ENCODE measurements at places on chromosomes 5 and 9.
A peak's percentile ranks its signal among the peaks of the same experiment; 100 is the strongest.

GRCh38 chr5:175772747-175773533, 98.4 kb upstream of the CPLX2 start:
- no peak for DNase-seq

DNA sequence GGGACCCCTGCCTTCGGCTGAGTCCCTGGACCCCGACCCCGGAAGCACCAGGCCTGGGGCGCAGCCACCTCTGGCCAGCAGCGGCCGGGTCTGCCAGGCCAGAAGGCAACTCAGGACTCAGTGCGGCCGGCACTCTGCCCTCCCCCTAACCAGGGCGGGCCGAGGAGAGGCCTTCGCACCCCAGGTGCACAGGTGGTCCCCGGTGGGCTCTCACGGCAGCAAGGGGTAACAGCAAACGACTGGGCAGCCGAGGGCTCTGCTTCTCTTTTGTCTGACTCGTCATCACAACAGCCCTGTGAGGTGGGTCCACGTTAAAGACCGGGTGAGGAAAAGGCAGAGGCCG, 20.7 kb upstream of the NOTCH1 start:
- DNase-seq, result no peak

DNA sequence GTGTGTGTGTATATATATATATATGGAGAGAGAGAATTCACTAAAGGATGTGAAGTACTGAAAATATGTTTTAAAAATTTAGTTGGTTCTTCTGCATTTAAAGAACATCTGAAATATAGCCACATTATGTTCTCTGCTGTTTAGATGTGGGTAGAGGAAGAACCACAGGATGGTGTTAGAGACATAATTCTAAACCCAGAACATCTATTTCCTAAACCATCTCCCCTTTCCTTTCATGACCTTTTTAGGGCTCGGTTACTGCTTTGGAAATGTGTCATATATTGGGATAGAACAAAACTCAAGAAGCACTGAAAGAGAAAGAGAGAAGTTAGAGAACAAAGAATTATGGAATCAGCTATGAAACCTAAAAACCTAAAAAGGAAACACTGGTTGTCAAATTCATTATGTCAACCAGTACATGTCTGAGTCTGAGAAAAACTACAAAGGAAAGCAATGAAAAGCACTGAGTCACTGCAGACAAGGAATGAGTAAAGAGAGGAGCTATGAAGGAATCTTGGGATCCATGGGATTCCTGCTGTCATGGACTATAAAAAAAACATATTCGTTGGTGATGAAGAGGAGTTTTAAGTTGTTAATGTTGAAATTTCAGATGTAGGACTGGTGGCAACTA, 28.4 kb downstream of the SLC12A2 start:
- no peak for DNase-seq

DNA sequence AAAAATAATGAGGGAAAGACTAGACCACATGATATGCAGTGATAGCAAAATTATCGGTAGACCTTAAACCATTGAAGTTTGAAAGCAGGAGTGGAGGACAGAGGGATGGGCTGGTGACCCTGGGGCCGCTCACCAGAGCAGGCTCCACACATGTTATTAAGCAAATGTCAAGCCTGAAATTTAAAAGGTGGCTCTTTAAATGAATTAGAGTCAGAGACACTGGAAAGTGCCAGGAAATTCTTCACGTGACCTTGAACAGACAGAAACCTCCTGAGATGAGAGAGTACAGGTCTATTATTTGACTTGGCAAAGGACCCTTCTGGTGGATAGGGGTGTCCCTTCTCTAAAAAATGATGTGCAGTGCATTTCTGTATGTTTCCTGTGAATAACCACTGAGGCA, 111.0 kb upstream of the CPEB4 start:
- DNase-seq, result no peak

DNA sequence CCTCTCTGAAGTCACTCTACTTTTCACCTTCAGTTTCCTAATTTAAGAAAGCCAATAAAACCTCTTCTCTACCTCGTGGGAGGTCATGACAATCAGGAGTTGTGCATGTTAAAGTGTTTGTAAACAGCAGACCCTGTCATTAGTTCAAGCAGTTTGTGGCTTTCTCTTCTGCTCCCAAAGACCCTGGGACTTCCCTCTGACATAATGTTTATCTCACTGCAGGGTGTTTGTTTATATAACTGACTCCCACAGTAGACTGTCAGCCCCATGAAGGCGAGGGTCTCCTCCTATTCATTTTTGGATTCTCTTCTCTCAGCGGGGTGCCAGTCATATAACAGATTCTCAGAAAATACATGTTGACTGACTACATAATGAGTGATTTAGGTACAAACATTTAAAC, 360.0 kb upstream of the ZNF462 start:
- DNase-seq, result no peak

- DNase-seq, result peak; percentile 34
Observed at GRCh38 chr5:136424835-136425584, 59.7 kb upstream of the TRPC7 start.

DNA sequence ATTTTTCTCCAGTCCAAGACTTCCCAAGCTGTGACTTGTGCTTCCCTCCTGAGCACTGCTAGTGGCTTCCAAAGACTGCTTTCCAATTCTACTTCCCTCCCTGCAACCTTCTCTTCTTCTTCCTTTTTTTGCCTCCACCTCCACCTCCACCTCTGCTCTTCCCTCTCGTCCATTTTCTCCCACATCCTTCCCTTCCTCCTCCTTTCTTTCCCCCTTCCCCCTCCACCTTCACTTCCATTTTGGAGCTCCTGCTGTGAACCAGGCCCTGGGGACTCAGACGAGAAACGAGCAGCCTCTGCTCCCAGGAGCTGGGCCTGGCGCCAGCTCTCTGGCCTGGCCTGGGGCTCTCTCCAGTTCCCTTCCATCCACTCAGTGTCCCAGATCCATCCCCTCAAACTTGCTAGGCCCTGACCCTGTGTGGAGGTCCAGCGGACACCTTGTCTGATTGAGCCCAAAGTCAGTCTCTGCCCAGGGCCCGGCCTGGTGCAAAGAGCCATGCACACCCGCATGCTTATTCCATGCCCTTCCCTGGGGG, 5.6 kb downstream of the GADD45G start:
- no peak for DNase-seq

DNA sequence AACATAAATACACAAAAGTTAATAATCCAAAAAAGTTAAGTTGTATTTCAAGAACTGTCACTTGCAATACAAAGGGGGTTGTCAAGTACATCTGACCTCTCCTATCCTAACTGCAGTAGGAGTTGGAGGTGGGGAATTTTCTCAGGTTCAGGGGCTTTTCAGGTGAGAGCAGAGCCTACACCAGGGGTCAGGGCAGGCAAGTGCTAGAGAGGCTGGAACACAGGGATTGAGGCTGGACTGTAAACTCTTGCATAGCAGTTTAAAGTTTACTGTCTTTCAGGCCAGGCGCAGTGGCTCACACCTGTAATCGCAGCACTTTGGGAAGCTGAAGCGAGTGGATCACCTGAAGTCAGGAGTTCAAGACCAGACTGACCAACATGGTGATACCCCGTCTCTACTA, 25.4 kb upstream of the RASGRF2 start:
- no peak for DNase-seq

GRCh38 chr5:127876384-127876783, 173.2 kb downstream of the CCDC192 start:
- DNase-seq, result no peak

DNA sequence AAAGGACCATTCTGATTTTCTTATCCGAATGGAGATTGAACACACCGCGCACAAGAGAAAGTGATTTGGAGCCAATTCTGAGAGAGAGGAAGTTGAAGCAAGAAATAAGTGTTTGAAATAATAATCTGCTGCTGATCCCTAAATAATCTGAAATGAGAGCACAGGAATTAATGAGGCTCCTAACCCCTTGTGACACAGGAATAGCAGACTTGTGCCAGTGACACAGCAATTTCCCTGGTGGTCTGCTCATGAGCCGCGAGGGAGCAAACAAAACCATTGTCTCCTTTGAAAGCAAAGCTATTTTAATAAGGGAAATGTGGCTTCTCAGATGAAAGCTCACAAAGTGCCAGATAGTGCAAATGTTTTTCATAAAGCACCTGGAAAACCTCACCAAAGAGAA, 936.1 kb upstream of the WWC1 start:
- DNase-seq, result no peak

GRCh38 chr5:9057406-9058000, 488.4 kb downstream of the SEMA5A start:
- DNase-seq, result no peak

- no peak for DNase-seq
Observed at GRCh38 chr5:54874337-54875021, 110.9 kb downstream of the ESM1 start.

DNA sequence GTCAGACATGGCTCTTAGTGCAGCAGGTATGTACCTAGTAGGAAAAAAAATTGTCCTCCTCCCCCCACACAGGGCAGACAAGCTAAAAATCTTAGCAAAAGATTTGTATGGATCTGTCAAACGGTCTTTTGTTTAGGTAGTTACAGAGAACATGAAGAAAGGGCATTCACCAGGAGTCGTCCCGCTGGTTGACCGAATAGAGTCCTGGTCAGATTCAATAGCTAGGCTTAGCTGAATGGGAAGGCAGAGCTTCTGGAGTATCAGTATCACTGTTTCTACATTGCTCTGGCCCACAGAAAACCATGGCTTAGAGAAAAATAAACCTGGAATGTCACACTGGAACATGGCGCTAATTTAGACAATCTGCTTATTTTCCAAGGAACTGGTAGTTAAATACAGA, 642.3 kb downstream of the PTPRD start:
- DNase-seq, result no peak

- no peak for DNase-seq
Observed at GRCh38 chr5:1316588-1317340, 21.9 kb upstream of the TERT start.

- DNase-seq, result no peak
Observed at GRCh38 chr5:68770551-68770950, 323.3 kb upstream of the SLC30A5 start.

- no peak for DNase-seq
Observed at GRCh38 chr5:105330185-105330584, 1767.6 kb upstream of the NUDT12 start.

DNA sequence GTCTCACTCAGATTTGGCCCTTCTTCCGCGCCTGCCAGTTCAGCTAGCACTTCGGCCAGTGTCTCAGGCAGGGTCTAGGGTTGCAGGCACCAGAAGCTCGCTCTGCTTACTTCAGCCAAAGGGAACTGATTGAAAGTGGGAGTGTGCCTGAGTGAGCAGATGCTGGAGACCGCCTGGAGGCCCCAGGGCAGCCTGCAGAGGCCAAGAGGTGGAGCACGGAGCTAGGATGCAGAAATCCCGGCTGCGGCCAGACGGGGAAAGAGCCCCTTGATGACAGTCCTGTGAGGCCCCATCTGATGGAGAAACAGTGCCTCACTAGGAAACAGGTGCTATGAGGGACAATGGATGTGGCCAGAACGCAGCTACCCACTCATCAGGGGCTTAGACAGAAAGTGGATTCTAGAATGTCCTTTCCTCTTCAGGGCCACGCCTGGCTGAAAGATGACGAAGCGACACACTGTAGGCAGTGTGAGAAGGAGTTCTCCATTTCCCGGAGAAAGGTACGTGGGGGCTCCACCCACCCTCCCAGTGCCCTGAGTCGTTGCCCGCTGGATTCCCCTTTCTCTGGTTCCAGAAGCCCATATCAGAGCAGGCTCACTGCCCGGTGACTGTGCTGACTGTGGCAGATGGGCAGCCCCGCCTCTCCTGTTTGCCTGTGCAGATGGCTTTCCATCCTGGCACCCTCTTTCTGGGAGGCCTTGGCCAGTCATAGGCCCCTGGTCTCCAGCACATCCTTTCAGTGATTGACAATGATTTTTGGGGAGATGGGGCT, 16.1 kb downstream of the HNRNPH1 start:
- DNase-seq, result no peak

DNA sequence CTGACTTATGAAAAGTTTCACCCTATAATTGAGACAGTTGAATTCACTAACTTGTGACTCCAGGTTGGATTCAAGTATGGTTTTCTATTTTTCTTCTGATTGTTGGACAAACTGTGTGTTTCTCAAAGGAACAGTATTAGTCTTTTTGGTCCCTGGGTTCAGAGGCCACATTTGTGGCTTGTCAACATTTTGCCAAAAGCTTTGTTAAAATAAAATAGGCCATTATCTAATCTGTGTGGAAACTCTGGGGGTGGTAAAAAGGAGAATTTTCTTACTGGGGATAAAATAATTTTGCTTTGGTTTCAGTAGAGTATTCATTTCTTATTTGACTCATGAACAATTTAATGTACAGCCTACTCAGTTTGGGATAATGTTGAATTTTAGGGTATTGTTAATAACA, 166.3 kb downstream of the TMEM167A start:
- no peak for DNase-seq

- no peak for DNase-seq
Observed at GRCh38 chr5:92927291-92927778, 653.7 kb downstream of the NR2F1-AS1 start.

- no peak for DNase-seq
Observed at GRCh38 chr9:27499451-27499850, 24.6 kb upstream of the IFNK start.

- no peak for DNase-seq
Observed at GRCh38 chr5:169408171-169408570, 107.2 kb upstream of the SLIT3 start.

DNA sequence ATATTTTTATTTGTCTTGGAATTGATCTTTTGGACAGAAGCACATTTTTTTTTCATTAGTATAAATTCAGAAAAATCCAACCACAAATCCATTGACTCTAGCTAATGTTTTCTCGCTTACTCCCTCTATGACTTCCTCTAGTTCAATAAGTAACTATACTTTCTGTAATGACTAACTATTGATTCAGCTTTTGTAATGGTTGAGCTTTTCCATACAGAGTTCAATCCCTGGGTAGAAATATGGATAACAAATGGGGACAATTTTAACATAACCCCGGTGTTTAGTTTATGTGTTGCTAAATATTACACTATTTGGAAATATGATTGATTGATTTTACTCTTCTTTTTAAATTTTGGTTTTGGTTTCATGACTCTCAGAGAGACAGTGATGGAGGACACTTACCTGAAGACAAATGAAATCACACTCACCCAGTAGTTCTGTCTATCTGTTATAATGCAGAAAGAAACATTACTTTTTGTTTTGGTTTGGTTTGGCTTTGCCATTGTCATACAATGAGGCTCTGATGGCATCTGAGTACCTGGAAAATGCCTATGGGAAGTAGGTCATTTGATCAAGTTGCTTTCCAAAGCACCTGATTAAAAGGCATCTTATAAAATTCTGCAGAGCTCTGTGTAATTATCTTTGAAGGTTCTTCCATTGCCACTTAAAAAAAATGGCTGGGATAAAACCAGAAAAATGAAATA, 309.7 kb upstream of the MPDZ start:
- no peak for DNase-seq
